ENCODE measurements at places on chromosomes 6 and 20.

DNA sequence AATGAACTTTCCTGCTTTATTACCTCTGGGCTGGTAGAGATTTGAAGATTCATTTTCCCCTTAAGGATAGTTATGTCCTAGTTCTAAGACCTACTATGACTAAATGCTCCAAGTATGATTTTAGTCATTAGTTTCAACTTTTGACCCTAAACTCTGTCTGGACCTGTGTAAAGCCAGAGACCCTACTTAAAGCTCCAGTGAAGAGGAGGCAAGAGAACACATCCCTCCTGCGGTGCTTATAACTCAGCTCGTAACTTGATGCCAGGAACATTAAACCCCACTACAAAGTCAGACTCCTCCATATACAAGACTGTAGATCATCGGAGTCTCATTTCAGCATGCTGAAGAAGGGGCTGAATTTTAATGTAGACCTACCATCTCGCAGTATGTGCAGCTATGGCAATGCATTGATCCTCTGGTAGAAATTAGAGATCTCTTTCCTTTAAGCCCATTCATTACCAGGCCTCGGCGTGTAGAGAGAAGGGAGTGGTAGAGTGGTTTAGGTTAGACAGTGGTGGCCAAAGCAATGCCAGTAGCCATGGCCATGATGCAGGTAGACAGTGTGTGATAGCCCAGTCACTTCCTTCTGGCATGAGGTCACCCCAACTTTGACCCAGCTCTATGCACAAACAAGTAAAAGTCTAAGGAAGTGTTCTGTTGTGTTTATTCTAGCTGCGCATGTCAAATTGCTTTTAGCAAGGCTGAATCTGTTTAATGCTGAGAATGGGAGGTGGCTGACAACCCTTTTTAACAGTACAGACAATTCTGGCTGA, 34.8 kb upstream of the MYB start:
- DNase-seq = no peak

- no peak for DNase-seq
Observed at GRCh38 chr6:104768906-104769305, 90.8 kb downstream of the HACE1 start.

DNA sequence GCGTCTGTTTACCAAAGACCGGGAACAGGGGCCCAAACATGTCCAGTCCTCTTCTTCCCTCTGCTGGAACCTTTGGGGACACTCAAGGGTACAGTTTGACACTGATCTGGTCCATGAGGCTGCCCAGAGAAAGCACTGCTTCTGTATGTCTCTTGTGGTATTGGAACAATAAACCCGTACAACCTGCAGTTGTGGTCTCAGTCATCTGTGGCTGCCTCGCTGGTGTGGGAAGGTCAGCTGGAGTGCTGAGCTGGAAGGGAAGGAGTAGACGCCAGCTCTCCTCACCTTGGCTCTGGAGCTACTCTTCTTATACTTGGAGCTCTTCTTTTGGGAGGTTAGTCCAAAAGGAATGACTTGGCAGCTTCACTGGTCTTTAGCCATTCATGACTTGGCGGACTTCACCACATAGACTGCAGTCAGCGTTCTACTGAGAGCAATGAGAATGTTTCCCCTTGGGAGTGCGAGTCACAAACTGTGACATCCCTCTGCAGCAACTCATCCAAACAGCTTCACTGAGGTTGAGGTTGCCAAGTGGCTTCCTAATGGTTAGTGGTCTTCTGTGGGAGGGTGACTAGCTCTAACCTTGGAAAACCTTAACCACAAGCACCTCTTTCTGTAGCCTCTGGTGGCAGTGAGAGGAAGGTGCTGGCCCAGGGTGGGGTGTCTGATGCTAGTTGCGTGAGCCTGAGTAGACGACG, 81.2 kb downstream of the ASXL1 start:
- DNase-seq = no peak

- no peak for DNase-seq
Observed at GRCh38 chr6:134551245-134551960, 233.5 kb upstream of the SGK1 start.

GRCh38 chr6:10362300-10362699, 52.6 kb downstream of the TFAP2A start:
- DNase-seq = no peak

DNA sequence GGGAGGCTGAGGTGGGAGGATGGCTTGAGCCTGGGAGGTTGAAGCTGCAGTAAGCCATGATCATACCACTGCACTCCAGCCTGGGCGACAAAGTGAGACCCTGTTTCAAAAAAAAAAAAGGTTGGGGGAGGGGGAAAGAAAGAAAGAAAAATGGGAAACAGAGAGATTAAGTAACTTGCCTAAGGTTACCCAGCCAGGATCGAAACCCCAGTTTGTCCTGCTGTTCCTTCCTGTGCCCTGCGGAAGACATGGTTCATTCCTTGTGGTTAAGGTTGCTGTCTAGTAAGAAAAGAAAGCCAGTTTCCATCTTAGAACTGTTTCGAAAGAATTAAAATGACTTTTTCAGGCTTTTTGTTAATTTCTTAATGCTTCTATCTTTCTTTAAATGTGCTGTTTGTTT, 29.8 kb downstream of the C6orf89 start:
- no peak for DNase-seq

GRCh38 chr6:165266191-165266590, 43.2 kb downstream of the C6orf118 start:
- DNase-seq = no peak

GRCh38 chr6:95197590-95197989, 379.7 kb upstream of the MANEA start:
- no peak for DNase-seq

GRCh38 chr6:5726976-5727718, 279.6 kb downstream of the NRN1 start:
- peak; percentile 83 for DNase-seq

DNA sequence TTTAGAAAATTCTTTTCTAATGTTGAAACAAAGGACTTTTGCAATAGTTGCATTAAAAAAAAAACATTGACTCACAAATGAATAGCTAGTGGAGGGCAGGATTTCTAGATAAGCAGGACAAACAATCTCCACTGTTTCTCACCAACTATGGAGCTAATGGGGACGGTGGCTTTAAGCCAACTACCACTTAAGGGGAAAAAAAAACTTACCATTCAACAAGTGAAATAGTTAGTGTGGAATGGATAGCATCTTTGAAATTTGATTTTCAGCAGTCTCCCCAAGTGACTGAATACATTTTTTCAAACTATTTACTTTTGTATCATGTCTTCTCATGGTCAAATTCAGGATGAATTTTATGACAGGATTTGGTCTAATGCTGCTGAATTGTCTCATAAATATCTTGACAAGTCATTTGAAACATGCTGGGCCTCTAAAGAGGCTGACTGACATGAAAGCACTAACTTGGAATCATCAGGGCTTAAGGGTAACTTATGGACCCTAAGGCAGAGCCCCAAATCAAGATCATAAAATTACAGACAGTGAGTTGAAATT, 100.5 kb downstream of the EYA4 start:
- DNase-seq = no peak

- no peak for DNase-seq
Observed at GRCh38 chr20:23640018-23640601, 2.4 kb upstream of the CST3 start.

DNA sequence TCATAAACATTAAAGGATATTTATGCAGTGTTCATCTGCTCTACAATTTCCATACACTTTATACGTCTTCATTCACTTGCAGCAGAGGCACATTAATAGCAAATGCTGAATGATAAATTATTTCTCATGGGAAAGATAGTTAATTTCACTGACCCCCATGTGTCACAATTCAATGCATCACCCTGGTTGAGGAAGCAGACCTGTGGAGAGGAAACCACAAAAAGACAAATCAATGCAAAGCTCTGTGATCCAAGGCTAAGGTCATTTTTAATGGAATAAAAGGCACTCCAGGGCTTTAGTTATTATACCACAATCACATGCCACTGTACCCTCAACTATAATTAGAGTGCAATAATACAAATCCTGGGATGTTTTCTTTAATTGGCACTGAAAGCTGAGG, 40.3 kb upstream of the TENT5A start:
- DNase-seq = no peak

DNA sequence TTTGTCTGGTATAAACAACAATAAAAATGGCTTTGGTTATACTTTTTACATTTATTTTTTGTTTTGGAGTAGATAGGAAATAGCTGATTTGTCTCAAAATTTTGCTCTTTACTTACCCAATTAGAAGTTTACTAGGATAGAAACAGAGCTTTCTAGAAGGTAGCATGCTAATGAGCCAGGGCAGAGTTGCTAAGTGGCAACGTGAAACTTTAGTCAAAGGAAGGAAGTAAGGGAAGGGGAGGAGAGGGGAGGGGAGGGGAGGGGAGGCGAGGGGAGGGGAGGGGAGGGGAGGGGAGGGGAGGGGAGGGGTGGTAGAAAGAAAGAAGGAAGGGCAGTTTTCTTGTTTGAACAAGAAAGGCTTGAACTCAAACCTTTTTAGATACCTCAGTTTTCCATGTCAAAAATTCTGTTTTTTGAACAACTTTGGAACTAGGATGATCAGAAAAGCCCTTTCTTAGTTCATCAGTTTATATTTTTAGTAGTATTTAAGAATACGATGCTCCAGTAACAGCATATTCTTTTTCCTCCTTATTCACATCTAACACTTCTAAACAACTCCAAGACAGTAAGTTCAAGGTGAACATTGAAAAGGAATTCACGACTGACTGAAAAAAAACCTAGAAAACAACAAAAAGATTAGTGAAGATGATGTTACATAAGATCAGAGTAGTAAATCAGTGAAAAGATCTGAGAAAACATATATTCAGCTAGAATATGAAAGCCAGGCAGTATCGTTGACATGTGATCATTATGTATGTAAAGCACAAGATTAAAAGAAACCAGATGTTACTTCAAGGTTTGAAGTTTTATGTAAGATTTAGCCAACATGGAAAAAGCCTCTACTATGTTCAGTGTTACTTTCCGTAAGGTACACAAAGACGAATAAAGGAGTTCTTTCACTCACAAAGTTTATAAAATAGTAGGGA, 263.4 kb downstream of the ARHGAP18 start:
- DNase-seq = no peak

DNA sequence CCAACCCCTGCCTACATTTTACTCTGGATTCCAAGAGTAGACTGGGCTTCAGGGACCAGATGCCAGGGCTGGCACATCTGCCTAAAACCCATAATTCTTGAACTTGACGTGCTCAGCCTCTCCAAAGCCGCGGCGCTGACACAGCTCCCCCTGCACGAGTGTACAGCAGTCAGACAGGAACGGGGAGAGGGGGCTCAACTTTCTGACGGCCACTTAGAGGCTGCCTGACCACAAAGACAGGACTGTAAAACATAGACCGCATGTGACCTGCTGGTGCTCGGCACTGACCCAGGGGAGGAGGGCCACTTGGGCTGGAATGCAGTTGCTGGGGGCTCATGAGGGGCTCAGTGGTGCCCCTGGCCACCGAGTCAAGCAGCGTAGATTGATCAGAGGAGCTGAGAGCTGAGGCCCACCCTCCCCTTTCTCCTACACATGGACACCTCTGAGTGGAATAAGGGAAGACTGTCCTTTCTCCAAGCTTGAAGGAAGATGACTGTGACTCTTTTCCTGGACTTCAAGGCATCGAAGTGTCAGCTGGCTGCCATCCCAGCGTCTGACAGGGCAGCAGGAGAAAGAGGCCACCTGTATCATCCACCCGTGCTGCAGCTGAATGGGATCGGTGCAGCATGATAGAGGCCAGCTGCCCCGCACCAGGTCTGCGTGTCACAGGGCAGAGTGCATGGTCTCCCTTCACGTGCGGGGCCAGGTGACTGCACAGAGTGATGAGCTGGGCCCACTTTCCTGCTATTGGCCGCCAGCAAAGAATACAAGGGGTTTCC, 171.3 kb upstream of the AGPAT4 start:
- peak; percentile 43 for DNase-seq

- no peak for DNase-seq
Observed at GRCh38 chr6:127290391-127291265, 24.0 kb downstream of the RNF146 start.

- DNase-seq = no peak
Observed at GRCh38 chr6:90121982-90122381, 174.7 kb downstream of the BACH2 start.

DNA sequence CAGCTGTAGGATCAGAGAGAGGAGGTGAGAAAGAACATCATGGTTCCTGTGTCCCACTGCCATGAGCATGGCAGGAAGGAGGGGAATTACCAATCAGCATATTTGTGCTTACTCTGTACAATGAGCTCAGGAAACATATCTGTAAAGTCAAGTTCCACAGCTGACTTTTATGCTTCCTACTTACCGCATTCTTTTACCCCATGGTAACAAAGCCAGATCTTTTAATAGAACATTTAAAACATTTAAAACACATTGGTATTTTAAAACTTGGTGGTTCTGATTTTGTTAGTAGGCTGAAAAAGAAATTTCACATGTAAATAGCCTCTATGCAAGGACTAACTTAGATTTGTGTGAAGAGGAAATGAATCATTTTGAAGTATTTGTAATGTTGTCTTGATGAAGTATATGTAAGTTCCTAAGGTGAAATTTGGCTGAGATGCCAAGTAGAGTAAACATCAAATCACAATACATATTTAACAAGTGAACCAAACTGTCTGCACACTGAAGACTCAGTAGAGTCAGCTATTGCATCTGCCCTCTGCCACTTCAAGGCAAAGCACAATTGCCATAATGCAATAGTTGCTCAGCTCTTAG, 114.7 kb downstream of the GJA10 start:
- no peak for DNase-seq

GRCh38 chr20:43096126-43096930, 93.4 kb downstream of the PTPRT start:
- DNase-seq = peak; percentile 87

DNA sequence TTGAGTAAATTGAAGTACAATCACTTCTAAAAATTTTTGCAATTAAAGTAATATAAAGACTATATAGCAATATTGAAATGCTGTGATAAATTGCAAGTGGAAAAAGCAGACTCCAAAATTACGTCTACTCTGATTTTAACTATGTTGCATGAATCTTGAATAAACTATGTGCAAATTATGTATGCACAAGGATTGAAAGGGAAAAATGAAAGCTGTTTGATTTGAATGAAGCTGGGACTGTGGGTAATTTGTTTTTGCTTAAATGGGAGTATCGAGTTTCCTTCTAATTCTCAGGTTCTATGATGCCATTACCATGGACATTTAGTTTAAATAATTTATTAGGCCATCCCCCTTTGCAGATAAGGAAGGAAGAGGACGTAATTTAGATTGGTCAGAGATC, 198.7 kb upstream of the MYLIP start:
- DNase-seq = no peak

DNA sequence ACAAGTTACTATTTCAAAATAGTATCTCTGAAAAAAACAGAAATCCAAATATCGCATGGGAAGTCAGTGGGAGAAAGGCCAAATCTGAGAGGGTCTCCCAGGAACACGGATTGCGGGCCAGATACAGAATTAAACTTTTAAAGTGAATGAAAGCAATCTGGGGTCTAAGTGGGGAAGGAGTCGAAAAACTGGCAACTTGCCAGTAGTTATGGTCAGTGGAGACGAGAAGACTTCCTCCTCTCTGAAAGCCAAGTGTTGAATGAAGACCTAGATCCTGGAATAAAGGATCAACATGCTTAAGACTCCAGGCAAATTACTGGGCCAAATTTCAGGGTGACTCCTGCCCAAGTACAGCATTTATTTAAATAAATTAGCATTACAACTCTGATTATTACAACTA, 123.6 kb downstream of the BFSP1 start:
- no peak for DNase-seq

- no peak for DNase-seq
Observed at GRCh38 chr6:110688661-110689268, 126.5 kb downstream of the CDK19 start.

- DNase-seq = no peak
Observed at GRCh38 chr6:117352466-117353081, 73.2 kb downstream of the ROS1 start.
